Transverse colon (tissue), 4 donors: ENCODE measurements at places on chromosomes 7 and 10.
A peak's percentile ranks its signal among the peaks of the same experiment; 100 is the strongest.

DNA sequence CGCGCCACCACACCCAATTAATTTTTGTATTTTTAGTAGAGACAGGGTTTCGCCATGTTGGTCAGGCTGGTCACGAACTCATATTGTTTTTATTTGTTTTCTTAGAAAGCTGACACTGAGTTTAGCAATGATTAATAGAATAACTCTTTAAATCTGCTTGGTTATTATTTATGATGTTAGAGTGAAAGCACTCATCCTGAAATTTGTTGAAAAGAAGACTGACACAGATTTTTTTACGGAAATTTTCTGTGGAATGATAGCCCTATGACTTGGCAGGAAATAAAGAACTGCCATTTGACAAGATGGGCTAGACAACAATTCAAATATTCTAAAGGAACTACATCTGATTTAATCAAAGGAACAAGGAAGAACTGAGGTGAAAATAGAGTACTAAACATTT, 4.3 kb upstream of the GSAP start:
- H3K27ac ChIP-seq = no peak overlapping the region
- H3K27me3 ChIP-seq = no peaks in the 10 kb centered on the region
- DNase-seq = no peak

DNA sequence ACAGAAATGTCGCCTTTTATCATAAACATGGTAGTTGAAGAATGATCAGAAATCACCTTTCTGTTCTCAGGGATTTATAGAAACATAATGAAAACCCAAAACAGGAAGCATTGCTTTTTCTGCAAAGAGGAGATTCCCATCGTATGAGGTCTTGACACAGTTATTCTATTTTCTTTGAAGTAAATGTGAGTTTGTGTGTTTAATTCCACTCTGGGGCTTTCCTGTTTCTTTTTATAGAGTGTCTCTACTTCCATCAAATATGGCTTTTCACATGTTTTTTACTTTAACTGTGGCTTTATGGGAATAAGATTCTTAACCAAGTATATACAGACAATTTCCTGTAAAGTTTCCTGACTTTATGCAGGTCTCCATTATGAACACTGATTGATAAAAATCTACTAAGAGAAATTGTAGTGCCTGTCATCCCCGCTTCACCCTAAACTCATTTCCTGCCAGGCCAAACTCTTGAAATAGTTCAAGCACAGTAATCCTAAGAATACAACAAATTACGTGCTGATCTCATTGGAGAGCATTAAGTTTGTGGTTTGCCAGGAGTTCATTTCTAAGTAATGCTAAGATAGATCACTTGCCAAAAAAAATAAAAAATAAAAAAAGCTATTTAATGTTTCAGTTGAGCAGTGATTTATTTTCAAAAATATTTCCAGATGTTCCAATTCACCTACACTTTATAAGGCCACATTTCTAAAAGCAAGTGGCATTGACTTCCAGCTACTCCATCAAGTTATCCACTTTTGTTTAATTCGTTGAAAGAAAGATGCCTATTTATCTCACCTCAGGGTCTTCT, 52.2 kb upstream of the SEC61G start:
- no peaks in the 10 kb centered on the region for H3K27me3 ChIP-seq
- H3K4me3 ChIP-seq = no peak overlapping the region
- H3K4me1 ChIP-seq = peaks cover 4% of the 10 kb centered on the region
- H3K27ac ChIP-seq = no peak overlapping the region

- H3K4me3 ChIP-seq = no peak overlapping the region
- no peaks in the 10 kb centered on the region for H3K36me3 ChIP-seq
- no peak for DNase-seq
- H3K27me3 ChIP-seq = no peaks in the 10 kb centered on the region
- no peak overlapping the region for H3K27ac ChIP-seq
These were observed 5.5 kb downstream of the FAM3C start for GRCh38 chr7:121390617-121391016.

DNA sequence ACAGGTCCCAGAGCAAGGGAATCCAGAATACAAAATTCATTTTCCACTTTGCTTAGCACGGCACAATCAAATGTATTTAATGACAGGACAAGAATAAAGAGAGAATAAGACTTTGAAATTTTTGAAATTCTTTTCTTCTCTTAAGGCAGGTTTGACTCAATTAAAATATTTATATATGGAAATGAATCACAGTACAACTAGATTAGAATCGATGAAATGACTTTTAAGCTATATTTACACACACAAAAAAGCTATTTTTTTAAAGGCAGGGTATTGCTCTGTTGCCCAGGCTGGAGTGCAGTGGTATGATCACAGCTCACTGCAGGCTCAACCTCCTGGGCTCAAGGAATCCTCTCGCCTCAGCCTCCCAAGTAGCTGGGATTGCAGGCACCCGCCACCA, 265.4 kb upstream of the SLC26A5 start:
- no peak overlapping the region for H3K4me3 ChIP-seq
- no peaks in the 10 kb centered on the region for H3K36me3 ChIP-seq
- no peak overlapping the region for H3K27ac ChIP-seq
- DNase-seq = no peak
- no peaks in the 10 kb centered on the region for H3K4me1 ChIP-seq

GRCh38 chr7:116034411-116034810, 3.8 kb upstream of the TFEC start:
- H3K4me3 ChIP-seq = no peak overlapping the region
- no peaks in the 10 kb centered on the region for H3K27me3 ChIP-seq
- no peaks in the 10 kb centered on the region for H3K4me1 ChIP-seq
- no peaks in the 10 kb centered on the region for H3K36me3 ChIP-seq

- H3K4me3 ChIP-seq = no peak overlapping the region
- no peaks in the 10 kb centered on the region for H3K36me3 ChIP-seq
- H3K4me1 ChIP-seq = no peaks in the 10 kb centered on the region
- H3K27ac ChIP-seq = no peak overlapping the region
These were observed 36.0 kb downstream of the NRCAM start for GRCh38 chr7:108419961-108420908.

DNA sequence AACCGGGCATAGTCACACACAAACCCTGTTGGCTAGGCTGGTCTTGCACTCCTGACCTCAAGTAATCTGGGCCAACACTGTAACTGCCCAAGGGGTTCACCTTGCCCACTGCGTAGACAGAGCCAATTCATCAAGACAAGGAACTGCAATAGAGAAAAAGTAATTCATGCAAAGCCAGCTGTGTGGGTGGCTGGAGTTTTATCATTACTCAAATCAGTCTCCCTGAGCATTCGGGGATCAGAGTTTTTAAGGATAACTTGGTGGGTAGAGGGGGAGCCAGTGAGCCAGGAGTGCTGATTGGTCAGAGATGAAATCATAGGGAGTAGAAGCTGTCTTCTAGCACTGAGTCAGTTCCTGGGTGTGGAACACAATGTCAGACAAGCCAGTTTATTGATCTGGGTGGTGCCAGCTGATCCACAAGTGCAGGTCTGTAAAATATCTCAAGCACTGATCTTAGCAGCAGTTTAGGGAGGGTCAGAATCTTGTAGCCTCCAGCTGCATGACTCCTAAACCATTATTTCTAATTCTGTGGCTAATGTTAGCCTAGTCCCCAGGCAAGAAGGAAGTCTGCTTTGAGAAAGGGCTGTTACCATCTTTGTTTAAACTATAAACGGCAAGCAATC, 15.6 kb upstream of the FXYD4 start:
- peaks cover 3% of the 10 kb centered on the region for H3K27me3 ChIP-seq
- H3K36me3 ChIP-seq = no peaks in the 10 kb centered on the region
- peak; percentile 65 for DNase-seq
- H3K4me1 ChIP-seq = no peaks in the 10 kb centered on the region
- H3K27ac ChIP-seq = peak overlapping the region; percentile 75

DNA sequence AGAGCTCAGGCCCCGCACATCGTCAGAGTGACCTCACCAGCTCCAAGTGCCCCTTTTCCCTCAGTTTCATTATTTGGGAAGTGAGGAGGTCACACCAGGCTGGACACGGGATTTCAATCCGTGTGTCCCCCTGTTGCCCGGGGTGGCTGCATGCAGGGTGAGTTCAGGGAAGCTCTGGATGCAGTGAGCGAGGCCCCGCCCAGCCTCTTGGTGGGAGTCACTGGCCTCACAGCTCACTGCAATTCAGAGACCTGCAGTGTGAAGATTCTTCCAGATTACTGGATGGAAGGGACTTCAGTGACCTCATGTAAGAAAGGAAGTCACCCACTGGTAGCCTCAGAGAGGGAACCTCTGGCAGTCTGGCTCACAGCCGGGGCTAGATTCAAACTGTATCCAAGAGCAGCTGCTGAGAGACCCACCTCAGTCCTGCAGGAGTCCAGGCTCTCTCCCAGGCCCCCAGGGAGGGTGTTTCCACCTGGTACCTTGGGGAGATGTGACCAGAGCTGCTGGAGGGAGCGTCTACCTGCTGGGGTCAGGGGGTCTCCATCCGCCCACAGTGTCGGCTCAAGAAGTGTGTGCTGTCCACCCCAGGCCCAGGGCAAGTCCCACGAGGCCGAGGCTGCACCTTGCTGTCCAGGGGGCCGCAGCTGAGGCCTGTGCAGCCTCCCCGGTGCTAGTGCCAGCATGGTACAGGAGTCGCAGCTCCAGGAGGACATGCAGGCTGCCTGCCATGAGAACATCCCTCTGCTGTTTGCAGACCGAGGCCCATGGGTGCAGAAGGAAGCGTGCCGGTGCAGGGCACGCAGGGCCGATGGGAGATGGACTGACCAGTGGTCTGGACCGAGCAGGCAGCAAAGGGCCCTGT, 54.4 kb downstream of the MGMT start:
- DNase-seq = no peak

- no peaks in the 10 kb centered on the region for H3K36me3 ChIP-seq
- no peak for DNase-seq
- no peak overlapping the region for H3K4me3 ChIP-seq
These were observed 11.2 kb upstream of the ZSCAN21 start for GRCh38 chr7:100038326-100038725.

- no peaks in the 10 kb centered on the region for H3K27me3 ChIP-seq
- no peak overlapping the region for H3K4me3 ChIP-seq
- no peaks in the 10 kb centered on the region for H3K4me1 ChIP-seq
- H3K36me3 ChIP-seq = no peaks in the 10 kb centered on the region
These were observed 179.3 kb upstream of the CSTF2T start for GRCh38 chr10:51878695-51879094.

GRCh38 chr7:100825215-100825671, 2.1 kb downstream of the EPHB4 start:
- H3K4me3 ChIP-seq = peak overlapping the region; percentile 85
- peak overlapping the region; percentile 90 for H3K27ac ChIP-seq
- peaks cover 4% of the 10 kb centered on the region for H3K36me3 ChIP-seq
- H3K27me3 ChIP-seq = peaks cover 14% of the 10 kb centered on the region
- peaks cover 36% of the 10 kb centered on the region for H3K4me1 ChIP-seq
